ENCODE measurements at places on chromosomes 2 and 18.

- DNase-seq = no peak
Observed at GRCh38 chr18:62776024-62776570, 60.8 kb downstream of the PHLPP1 start.

- no peak for DNase-seq
Observed at GRCh38 chr2:106108351-106108750, 85.8 kb downstream of the UXS1 start.

DNA sequence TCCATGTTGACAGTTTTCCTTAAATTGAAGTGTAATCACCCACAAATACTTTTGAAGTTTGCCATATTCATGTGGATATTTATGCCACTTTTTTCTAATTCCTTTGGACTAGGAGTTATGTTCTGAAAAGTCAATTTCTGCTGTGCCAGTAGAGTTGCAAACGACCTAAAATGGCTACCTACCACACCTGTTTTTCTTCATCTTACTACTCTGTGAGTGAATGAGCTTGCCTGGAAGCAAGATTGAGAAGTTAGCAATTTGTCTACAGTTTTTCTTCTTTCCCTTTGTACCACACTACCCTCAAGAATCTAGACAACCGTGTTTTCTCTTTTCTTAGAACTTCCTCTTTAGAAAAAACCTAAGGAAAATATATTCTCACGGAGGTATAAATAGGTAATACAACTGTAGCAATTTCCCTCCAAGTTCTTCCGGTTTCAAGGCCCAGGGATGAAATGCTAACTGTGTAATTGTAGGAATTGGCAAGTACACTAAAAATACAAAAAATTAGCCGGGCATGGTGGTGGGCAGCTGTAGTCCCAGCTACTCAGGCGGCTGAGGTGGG, 7.3 kb upstream of the SLC39A10 start:
- no peak for DNase-seq

GRCh38 chr18:72820571-72820970, 47.2 kb downstream of the NETO1 start:
- DNase-seq = no peak

GRCh38 chr18:23135550-23136325, 453 bp downstream of the CABLES1 start:
- DNase-seq = no peak

GRCh38 chr2:231674587-231675338, 33.6 kb upstream of the PTMA start:
- no peak for DNase-seq

GRCh38 chr18:3604498-3605408, 154.8 kb downstream of the TGIF1 start:
- DNase-seq = peak; percentile 95

- DNase-seq = no peak
Observed at GRCh38 chr2:229728370-229728769, 14.0 kb upstream of the DNER start.

DNA sequence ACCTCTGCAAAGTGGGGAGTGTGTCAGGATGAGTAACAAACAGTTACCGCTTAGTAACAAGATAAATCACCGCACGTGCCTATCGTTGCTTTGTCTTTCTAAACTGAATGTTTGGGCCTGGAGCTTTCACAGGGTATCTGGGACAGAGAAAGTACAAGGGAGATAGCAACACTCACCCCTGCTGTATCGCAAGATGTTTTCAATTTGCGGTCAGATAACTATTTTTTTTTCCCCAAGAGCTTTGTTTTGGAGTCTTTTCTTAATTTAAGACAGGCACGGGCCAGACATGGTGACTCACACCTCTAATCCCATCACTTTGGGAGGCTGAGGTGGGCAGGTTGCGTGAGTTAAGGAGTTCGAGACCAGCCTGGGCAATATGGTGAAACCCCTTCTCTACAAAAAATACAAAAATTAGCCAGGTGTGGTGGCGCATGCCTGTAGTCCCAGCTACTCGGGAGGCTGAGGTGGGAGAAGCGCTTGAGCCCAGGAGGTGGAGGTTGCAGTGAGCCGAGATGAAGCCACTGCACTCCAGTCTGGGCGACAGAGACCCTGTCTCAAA, 146.6 kb downstream of the GBX2 start:
- peak; percentile 41 for DNase-seq

DNA sequence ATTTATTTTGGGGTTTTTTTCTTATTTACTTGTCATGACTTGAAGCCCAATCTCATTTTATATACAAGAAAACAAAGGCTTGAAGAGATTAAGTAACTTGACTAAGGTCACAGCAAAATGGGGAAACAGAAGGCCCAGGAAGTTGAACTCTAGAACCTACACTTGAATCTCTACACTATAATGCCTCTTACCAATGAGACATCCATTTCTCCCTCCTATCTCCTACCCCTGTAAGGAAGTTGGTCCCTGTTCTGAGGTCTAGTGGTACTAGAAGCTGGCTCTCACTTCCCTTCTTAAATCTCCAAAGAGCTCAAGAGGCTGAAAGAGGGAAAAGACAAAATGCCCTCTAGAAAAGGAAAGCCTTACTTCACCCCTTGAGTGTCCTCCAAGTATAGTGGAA, 25.5 kb upstream of the IHH start:
- DNase-seq = no peak
